Stimulated activated CD4-positive, alpha-beta T cell treated with anti-CD3 and anti-CD28 coated beads, Interleukin-12 subunit alpha, Interleukin-12 subunit beta, amount 100 ng/mL, for 24 hours (primary cell): ENCODE measurements at places on chromosomes 5 and 9.

DNA sequence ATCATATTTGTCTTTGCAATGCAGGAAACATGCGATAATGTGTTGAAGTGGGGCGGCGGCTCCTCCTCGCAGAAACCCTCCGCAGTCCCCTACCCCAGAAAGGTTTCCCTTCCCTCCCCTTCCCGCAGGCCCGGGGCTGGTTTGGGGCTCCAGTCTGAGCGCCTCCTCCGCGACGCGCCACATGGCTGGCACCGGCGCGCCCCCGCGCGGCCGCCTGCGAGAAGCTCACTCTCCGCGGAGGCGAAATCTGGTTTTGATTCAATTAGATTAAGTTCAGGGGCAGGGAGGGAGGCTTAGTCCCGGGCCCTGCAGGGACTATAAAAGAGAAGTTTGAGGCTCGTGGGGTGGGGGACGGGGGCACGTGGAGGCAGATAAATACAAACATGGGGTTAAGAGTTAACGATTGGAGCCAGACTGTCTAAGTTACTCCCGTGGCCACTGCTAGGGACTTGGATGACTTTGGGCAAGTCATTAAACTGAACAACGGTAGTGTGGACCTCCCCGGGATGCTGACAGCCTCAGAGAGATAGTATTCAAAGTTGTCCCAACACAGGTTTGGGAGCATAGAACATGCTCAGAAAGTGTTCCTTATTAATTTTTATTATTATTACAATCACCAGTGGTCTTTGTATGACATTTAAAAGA, 69.4 kb downstream of the MSX2 start:
- peak; percentile 25 for DNase-seq

DNA sequence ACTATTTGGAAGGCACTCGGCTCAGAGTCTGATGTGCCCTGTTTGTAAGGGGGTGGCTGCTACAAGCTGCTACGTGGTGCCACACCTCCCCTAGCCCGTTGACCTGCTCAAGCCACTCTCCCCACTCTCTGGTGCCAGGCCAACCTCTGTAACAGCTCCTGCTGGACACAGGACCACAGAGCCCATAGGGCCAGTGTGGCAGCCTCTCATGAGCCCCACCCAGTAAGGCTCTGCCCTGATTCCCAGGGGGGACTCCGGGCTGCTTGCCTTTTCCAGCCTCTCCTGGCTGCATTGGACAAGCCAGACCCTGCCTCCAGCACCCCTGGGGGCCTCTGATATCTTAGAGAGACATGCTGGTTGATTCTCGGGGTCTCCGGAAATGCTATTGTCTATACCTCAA, 53.3 kb upstream of the ANGPTL2 start:
- no peak for DNase-seq

GRCh38 chr9:107049046-107049802, 186.3 kb downstream of the ZNF462 start:
- DNase-seq, result no peak

DNA sequence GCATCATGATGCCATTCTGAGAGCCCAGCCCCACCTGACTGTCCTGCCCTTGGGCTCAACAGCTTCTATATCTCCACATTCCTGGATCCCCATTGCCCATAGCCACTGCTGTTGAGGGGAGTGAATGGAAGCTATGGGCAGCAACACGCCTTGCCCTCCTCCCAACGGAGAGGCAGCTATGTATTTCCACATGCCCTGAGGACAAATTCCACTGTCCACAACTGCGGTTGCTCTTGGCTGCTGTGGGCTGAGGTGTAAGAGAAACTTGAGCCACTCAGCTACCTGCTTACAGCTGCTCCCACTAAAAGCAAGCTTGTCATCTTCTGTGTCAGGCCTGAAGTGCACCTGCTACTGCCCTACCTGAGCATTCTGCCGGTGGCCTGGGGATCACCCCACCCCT, 222.9 kb downstream of the PSAT1 start:
- DNase-seq, result no peak

- DNase-seq, result no peak
These were observed 23.5 kb downstream of the NIPSNAP3B start for GRCh38 chr9:104787306-104788015.
